ENCODE measurements at places on chromosomes 7 and 10.

- DNase-seq = peak; percentile 36
These were observed 227.2 kb upstream of the KLF14 start for GRCh38 chr7:130961128-130961601.

DNA sequence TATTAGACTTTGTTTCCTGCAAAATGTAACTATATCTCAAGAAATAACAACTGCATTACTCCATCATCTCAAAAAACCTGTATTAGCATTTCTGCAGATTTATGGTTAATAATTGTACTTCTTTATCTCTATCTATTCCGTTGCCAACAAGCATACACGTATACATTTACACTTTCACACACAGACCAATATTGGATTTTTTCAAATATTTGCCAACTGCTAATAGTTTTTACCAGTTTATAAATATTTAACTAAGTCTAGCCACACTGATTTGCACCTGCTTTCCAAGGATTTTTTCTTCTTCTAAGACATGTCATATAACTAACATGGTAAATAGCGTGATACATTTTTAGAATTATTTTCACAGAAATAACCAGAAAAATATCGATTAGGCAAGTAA is 12.2 kb downstream of the LRRN3 start:
- DNase-seq = no peak

- DNase-seq = no peak
These were observed 180.5 kb upstream of the CTBP2 start for GRCh38 chr10:125340903-125341302.

DNA sequence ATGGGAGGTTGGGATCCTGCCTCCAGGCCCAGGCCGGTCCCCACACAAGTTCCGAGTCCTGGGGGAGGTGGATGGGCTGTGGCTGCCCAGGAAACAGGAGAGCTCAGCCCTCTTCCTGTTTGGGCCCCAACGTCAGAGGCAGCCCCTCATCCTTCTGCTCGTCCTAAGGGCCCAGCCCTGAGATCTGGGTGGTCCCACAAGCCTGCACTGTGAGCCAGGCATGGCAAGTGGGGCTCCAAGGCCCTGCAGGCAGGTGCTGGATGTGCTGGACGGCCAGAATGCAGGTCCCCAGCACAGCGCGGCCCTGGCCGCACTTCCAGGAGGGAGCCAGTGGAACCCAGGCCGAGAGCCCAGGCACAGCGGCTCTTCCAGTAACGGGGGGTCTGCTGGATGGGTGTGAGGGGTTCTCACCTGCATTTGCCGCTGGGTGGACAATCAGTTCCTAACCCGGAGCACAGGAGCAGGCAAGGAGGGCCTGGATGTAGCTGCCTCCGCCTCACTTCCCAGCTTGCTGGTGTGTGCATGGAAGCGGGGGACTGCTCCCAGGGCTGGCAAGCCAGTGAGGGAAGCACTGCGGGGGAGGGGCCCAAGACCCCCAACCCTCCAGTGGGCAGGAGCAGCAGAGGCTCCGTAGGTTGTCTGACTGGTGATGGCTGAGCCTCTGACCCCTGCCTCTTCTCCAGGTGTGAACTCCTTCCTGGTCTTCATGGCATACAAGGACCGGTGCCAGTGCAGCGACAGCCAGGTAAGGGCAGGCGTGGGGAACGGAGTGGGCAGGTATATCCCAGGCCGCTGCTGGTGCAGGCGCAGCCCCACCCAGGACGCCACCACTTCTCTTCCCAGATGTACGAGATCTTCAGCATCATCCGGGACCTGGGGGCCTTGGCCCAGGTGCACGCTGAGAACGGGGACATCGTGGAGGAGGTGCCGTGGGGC is 9.7 kb downstream of the DPYSL4 start:
- no peak for DNase-seq

- DNase-seq = no peak
These were observed 121.4 kb upstream of the PHYHIPL start for GRCh38 chr10:59055045-59055444.

GRCh38 chr7:38795593-38795992 is 113.4 kb downstream of the VPS41 start:
- DNase-seq = no peak

DNA sequence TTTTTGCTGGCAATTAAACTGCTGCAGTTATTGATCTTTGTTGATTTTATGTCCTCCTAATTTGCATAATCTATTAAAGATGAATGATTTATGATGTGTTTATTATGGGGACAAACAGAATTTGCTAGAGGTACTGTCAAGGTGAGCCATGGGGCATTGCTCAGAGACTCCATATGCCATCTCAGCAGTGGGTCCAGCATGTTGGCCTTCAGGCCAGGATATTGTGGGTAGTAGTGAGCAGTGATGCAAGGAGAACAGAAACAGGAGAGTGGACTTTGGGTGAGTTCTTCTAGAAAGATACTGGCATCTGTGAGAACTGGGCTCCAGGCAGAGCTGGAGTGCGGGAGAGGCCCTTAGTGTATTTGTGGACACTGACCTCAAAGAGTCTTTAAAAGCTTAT is 65.9 kb downstream of the PAX2 start:
- no peak for DNase-seq

DNA sequence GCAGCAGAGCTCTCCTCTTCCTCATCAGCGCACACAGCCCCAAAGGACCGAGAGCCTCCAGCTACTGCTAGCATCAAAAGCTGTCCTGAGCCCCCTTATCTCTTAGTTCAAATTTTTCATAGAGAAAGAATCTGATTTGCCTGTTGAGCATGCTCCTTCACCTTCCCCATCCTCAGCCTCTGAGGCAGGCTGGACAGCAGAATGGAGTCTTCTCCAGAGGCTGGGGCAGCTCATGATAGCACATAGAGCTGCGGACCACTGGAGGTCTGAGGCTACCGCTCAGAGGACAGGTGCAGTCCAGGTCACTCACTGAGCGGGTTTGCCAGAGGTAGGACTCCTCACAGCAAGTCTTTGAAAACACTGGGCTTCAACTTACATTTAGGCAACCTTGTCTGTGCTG is 72.8 kb upstream of the GRB10 start:
- no peak for DNase-seq

- DNase-seq = no peak
These were observed 60.8 kb upstream of the HABP2 start for GRCh38 chr10:113491967-113492565.

- DNase-seq = no peak
These were observed 1307.7 kb upstream of the LRRTM3 start for GRCh38 chr10:65618126-65618525.

DNA sequence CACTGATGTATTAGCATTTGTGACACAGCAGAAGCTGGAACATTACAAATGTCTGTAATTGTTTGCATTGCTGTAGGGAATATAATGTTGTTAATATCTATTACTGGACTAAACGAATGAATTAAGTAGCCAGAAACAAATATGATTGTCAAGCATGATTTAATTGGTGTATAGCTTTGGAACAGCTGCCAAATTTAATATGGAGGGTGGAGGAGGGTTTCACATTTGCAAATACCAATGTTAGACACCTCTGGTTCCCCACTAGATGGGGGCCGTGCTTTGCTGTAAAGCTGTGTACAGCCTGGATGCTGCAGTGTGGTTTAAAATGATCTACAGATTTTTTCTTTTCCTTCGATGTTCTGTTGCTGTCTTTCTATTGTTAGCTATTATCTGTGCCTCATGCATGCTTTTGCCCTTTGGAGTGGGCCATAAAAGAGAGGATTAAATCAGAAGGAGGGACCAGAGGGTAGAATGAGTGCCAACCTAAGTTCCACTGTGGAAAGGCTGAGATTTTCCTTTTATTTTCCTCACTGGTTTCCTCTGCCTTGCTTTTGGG is 23.1 kb downstream of the DNAJB9 start:
- DNase-seq = peak; percentile 14

DNA sequence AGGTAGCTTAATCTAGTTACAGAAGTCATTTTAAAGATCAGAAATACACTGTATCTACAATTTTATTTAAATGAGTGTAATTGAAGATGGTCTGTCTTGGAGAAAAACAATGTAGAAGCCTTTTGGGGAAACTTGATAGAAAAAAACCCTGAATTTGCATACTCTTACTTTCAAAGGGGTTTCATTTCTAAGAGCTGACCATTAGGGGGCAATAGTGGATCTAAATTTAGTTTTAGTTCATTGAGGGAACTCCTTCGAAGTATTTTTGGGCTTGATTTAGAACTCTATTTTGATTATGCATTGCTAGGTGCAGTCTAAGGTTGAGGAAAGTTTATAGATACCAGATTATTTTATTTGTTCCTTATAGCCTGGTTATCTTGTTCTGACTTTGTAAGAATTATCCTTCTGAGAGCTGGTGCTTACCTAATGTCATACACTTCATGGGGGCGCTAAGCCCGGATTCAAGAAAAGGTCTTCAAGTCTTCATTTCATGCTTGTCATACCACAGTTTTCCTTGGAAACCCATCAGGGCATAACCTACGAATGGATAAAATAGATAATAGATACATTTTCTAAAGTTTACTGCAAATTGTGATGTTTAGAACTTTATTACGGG is 69.1 kb upstream of the MXI1 start:
- peak; percentile 51 for DNase-seq

DNA sequence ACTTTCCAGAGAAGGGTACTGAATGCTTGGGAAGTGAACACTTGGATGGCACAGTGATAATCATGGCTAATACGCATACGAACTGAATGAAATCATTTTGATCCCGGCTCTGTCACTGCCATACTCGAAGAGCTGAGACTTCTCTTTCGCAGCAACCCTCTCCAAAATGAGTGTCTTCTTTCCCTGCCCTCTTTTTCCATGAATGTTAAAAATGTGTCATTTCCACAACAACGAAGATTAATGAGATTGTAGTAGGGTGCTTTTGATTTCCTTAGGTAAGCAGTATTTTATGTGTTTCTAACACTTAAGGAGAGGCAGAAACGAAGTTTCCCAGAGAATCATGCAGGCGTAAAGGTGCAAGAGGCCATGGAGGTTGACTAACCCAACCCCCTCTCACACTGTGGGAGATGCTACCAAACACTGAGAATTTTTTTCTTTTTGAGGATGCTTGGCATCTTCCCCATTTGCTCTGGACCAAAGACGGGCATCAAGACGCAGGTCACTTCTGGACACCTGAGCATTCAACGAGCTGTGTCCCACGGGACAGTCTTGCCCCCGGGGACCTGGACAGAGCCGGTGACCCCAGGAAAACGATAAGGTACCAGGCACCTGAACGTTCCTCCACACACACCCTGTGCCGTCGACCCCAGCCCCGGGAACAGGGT is 823 bp downstream of the COPG2 start:
- no peak for DNase-seq

- no peak for DNase-seq
These were observed 172.7 kb downstream of the DIP2C start for GRCh38 chr10:516764-517163.

DNA sequence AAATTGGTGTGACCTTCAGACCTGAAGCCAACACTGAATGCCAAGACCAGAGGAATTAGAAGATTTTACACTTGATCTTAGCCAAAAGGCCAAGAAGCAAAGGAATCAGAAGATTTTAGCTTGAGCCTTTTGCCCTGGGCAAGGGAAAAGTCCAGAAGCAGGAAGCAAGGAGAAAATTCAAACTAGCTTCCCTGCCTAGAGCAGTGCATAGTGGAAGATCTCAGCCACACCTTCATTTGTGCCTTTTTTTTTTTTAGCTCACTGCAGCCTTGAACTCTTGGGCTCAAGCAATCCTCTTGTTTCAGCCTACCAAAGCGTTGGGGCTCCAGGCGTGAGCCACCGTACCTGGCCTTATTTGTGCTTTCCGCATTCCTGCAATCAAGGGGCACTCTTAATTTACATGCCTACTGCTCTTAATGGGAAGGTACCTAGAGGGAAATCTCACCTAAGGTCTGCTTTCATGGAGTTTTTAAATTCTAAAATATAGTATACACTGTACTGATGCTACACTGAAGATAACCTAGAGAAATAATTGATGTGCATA is 8.3 kb upstream of the PIP4K2A start:
- no peak for DNase-seq

DNA sequence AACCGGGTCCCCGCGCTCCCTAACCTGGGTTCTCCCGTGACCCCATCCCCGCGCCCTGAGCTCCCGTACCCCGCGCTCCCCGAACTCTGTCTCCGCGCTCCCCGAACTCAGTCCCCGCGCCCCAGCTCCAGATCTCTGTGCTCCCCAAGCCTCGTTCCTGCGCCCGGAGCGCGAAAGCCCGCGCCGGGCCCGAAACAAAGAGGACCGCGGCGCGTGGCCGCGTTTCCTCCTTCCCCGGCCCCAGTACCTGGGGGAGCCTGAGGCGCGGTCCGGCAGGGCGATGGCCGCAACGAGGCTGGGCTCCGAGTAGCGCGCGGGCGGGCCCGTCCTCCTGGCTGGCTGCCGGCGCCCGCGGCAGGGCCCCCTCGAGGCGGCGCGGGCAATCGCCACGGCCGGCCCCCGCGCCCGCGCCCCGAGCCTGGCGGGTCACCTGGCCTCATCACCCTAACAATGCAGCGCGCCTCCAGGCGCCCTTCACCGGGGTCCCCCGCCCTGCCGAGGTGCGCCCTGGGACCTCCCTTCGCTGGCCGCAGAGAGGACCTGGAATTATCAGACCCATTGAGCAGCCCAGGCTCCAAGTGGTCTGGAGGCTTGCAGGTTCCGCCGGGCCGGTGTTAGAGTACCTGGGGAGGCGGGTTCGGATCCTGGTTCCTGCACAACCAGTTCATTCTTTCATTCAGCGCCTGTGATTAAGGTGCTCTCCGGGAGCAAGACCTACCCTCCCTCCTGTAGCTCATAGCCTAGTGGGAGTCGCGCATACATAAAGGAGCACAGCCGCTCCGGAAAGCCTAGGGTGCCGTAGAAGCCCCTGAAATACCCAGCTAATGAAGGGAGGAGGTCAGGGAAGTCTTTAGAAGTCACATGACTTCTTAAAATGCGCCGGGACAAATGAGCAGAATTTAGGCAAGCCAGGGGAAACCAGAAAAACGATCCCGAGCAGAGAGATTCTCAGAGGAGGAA is at the start of gene TNS3:
TNS3 (minus strand) TSS at position 308 of the 960 bp plus-strand sequence. CDS start 142,475 bp downstream, outside the sequence.
- DNase-seq = peak; percentile 60

DNA sequence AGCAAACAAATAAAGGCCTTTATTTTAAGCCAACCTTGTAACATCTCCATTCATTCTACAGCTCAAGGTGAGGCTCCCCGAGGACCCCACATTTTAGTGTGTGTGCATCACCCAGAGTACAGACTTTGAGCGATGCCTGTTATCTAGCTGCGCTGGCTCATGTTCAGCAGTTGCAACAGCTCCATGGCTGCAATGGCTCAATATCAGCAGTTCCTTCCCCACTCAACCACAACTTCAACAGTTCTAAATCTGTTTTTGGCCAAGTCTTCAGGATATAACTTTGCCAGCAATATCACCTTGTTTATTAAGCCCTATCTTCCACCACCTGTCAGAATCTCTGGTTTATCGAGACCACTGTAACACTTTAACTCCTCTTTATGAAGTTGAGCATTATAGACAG is 95.8 kb downstream of the WNT2 start:
- DNase-seq = no peak

DNA sequence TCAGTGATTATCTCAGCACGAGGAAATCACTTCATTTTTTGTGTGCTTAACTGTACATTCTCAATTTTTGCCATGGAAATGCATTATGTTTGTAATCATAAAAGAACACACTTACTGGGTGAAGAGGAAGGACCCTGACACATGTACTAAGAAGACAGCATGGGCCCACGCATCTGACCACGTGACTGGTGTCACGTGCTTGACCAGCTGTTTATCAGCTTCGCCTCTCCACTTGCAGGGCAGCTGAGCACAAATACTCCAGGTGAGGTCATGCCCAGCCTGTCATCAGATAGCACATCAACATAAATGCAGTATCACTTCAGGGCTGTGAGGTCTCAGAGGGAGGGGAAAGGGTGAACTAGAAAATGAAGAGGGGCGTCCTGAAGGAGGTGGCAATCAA is 179.8 kb downstream of the EBF3 start:
- DNase-seq = no peak

GRCh38 chr10:103451091-103451813 is 918 bp downstream of the CALHM2 start:
- DNase-seq = peak; percentile 78

All from RWPE1 (cell line).